ENCODE measurements at places on chromosomes 12 and 14.

DNA sequence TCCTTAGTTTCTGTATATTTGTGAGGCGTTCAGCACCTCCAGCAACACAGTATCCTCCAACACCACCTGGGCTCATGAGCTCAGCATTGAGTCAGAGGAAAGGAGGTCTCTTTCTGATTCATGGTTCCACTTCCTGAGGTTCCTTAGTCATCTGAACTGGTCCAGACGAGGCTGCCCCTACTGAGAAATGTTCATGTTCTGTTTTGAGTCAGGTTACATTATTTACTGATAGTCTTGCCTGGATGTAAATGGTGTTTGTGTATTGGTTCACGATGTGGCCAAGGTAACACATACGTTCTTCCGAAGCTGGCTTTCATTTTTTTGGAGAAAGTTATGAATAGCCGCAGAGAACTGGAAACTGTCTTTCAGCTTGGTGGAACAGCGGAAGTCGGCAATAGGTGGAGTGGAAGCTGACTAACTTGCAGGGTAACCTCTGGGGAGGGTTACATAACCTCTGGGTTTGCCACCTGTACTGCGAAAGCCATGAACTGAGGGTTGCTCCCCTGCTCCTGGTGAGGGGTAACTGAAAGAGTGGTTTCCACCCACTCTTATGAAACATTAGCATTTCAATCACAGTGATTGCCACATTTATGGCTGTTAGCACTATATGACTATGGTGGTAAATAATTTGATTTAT, 42.2 kb upstream of the MANSC4 start:
- no peak for DNase-seq

DNA sequence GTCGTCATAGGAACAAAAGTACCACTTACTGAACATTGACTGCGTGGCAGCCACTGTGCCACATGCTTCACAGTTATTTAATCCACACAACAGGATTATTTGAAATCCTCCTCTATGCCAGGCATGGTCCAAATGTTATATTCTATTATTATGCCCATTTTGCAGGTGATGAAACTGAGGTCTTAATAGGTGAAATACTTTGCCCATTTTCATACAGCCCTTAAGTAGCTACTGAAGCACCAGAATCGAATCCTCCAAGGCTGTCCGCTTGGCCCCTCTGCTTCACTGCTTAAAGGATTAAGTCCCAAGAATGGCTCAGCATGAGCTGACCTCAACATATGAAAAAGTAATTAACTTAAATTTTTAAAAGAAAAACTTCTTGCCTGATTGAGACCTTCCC, 212.8 kb downstream of the EGLN3 start:
- no peak for DNase-seq

- DNase-seq: peak; percentile 38
These were observed 56.7 kb downstream of the DGLUCY start for GRCh38 chr14:91170504-91171121.

DNA sequence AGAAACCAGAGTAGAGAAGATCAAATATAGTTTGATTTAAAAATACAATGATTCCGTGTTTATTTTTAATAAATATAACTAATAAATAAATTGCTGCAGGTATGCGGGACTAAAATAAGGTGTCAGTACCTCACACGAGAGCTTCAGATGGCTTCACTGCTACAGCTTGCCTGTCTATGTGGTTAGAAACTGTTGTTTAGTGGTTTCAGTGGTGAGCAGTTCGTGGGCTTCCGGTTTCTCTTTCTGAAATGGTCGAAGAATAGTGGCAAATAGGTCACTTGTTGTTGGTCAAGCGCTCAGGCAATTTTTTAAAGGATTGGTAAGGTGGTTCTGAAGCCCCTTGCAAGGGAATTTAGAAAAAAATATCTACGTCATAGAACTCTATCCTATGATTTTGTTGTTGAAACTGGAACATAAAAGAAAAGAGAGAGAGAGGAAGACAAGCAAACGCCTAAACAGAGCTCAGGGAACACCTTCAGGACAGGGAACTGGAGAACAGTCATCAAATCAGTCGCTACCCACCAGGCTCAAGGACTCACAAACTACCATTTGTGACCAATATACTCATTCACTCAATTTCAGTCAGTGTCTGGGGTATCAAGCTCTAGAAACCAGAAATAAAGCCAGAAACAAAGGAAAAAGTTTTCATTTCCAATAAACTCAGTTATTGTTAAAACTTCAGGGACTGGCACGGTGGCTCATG, 31.3 kb downstream of the GABARAPL1 start:
- DNase-seq: no peak

- no peak for DNase-seq
These were observed 622.4 kb upstream of the TBX3 start for GRCh38 chr12:115306380-115306779.

GRCh38 chr14:49946320-49947141, 53.6 kb downstream of the ARF6 start:
- DNase-seq: peak; percentile 19

DNA sequence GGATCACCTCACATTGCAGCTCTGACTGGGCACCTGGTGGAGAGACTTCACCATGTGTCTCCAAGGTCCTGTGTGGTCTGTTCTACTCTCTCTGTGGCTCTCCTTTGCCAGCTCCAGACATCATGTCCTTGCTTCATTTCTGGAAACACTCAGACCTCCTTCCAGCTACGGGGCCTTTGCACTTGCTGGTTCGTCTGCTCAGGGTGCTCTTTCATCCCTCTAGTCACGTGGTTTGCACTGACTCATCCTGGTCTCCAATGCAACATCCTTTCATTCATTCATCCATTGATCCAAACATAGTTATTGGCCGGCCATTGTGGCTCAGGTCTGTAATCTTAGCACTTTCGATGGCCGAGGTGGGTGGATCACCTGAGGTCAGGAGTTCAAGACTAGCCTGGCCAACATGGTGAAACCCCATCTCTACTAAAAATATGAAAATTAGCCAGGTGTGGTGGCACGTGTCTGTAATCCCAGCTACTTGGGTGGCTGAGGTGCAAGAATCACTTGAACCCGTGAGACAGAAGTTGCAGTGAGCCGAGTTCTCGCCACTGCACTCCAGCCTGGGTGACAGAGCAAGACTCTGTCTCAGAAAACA, 23.9 kb upstream of the CCDC63 start:
- no peak for DNase-seq

- DNase-seq: no peak
These were observed 177.3 kb upstream of the DDHD1 start for GRCh38 chr14:53330441-53330840.

GRCh38 chr12:121723200-121723599, 10.6 kb downstream of the TMEM120B start:
- DNase-seq: no peak

DNA sequence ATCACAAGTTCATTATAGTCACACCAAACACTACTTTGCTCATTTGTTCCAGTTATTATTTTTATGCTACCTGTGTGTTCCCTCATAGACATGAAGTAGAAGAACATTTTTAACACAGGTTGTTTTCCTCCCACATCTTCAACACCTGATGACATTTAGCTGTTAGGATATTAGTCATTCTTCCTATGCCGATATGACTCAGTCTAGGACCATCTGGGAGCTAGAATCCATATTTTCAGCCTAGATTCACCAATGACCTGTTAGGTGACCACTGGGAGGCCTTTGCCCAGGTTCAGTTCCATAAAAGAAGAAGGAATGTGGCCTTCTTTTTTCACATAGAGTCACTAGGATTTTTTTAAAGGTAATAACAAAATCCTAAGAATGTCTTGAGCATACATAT, 222.8 kb downstream of the C12orf42 start:
- no peak for DNase-seq

- DNase-seq: no peak
These were observed 341 bp downstream of the ZNF10 start for GRCh38 chr12:133130808-133131128.

DNA sequence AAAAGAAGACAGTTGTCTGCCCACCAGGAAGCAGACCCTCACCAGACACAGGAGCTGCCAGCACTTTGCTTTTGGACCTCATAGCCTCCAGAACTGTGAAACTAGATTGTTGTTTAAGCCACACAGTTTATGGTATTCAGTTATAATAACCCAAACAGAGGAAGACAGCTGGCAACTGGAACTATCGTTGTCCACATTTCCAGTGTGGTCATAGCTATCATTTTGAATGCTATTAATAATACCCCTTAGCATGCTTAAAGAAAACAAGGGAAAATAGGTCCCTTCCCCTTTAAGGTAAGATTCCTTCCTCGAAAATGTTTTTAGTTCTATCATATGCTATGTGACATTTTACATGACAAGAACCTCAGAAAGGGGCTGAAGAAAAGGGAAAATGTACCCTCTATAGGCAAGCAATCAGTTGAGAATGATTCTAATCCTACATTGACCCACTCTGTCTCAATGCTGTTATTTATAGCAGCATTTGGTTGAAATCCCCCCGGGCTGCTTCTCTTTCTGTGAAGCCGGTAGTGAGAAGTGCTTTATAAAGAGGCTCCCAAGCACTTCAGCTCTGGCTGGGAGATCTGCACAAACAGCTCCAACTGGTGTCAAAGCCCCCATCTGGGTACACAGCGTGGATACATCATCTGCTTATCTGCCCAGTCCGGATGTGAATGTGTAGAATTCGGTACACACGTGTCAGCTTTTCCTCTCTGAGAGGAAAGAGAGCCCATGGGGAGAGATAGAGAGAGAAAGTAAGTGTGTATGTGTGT, 221.2 kb upstream of the FLRT2 start:
- no peak for DNase-seq

DNA sequence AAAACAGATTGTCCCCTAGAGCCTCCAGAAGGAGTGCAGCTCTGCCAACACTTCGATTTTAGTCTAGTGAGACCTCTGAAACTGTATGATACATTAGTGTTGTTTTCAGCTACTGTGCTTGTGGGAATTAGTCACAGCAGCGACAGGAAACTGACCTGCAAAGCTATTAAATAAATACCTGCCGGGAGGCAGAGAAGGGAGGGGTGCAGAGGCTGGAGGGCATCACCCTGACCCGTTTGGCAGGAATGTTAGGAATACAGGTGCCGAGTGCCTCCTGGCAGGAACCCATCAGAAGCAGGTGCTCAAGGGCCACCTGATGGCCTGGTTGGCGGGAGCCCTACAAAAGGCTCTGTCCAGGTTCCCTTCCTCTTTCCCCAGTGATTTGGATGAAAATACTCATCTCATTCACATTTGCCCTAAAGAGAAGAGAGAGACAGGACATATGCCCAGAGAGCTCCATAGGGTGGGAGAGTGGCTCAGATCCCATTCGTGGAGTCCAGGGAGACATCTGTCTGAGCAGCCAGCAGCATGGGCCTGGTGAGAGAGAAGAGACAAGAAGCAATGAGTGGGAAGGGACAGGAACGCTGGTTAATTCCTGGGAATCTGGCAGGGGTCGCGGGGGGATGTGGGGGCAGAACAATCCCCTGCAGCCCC, 44.6 kb downstream of the C14orf132 start:
- no peak for DNase-seq

DNA sequence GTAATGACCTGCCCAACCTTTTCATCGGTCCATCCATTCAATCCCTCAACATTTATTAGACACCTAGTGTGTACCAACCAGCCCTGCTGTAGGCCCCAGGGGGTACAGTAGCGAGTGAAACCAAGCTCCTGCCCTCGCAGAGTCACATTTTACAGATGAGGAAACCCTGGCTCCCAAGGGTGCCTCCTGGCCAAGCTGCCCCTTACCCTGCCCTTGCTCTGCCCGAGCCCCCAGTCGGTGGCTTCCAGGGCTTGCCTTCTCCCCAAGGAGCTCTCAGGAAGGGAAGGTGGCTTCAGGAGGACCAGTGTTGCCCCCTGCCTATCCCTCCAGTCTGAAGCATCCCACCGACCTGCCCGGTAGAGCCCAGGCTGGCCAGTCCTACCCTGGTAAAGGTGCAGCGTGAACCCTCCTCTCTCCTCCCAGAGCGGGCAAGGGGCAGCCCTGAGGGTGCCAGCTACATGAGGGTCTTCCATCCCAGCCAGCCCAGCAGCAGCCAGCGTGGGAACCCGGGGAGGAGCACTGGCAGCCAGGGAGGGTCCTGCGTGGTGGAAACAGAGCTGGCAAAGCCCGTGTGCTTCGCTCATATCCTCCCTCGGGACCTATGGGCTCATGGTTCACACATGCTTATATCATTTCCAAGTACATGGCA, 670 bp upstream of the BEGAIN start:
- DNase-seq: no peak

GRCh38 chr12:5295996-5296395, 135.9 kb upstream of the NTF3 start:
- DNase-seq: no peak

- DNase-seq: no peak
These were observed 57.5 kb downstream of the CHST11 start for GRCh38 chr12:104514092-104514810.

GRCh38 chr14:94173885-94174603, at the start of gene PPP4R4:
Gene PPP4R4, plus strand, starts transcription at chr14:94174322. Its CDS starts 144 bp downstream, at chr14:94174466.
- DNase-seq: peak; percentile 66

- no peak for DNase-seq
These were observed 836.6 kb upstream of the TMEM132C start for GRCh38 chr12:127430401-127430800.

DNA sequence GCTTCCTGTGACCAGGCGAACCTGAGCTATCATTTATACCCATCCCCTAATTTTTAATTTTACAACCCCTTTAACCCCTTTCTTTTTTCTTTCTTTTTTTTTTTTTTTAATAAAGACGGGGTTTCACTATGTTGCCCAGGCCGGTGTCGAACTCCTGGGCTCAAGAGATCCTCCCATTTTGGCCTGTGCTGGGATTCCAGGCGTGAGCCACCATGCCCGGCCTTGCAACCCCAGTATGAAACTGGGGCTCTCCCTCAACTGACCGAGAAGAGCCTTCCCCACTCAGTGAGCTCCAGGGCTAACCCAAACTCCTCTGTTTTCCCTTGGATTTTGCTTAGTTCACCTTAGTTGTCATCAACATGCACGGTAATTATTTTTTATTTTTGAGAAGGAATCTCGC, 992 bp downstream of the CPSF2 start:
- no peak for DNase-seq

GRCh38 chr14:98503086-98503815, 768.7 kb downstream of the BCL11B start:
- no peak for DNase-seq

DNA sequence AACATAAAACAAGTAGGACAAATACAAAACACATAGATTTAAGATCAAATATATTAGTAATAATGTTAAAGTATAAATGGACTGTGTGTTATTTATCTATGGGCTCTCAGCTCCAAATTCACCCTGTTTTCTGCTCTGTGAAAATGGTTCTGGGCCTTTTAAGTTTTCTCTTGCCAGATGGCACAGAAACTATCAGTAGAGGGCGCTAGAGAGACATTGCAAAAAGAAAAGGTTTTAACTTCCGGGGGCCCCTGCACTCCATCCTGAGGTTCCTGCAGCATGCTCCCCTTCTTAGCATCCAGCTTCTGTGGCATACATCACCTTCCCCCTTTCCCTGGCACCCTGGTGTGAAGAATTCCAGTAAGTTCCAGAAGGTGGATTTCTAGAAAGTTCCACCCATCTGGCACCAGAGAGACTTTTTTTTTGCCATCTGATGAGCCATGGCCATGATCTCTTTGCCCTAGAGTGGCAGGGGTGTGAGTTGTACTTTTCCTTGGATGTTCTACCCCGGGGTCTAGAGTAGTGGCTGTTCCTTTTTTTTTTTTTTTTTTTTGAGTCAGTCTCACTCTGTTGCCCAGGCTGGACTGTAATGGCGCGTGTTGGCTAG, 29.3 kb downstream of the ZCRB1 start:
- DNase-seq: no peak
